ENCODE measurements at places on chromosomes 16 and 17. TPM values are rescaled to one million over a fixed set of nuclear protein-coding genes. Genes with fewer than 3 reads are reported as not detected.

TPPP3 gene
- total RNA-seq: not detected

SEPTIN12 gene
- not detected for total RNA-seq

SMIM36 gene
- total RNA-seq: not detected

ACSM2B gene
- total RNA-seq: not detected

RASL10B gene
- 0.11 TPM for total RNA-seq

NIP7 gene
- total RNA-seq: 29.1 TPM

NLK gene
- total RNA-seq: 20.9 TPM

COPRS gene
- 53.4 TPM for total RNA-seq

CTRL gene
- 0.23 TPM for total RNA-seq

CFAP97D1 gene
- not detected for total RNA-seq

All from hair follicular keratinocyte (primary cell).